Heart right ventricle (tissue), 16 donors: ENCODE measurements at places on chromosomes 6 and 20. TPM values are rescaled to one million over a fixed set of nuclear protein-coding genes. Genes with fewer than 3 reads are reported as not detected.
A peak's percentile ranks its signal among the peaks of the same experiment; 100 is the strongest.

The PGC gene
- total RNA-seq: not detected

The WFDC13 gene
- not detected for total RNA-seq

The FHL5 gene
- total RNA-seq: 11.8 TPM

The CLVS2 gene
- total RNA-seq: not detected

DNA sequence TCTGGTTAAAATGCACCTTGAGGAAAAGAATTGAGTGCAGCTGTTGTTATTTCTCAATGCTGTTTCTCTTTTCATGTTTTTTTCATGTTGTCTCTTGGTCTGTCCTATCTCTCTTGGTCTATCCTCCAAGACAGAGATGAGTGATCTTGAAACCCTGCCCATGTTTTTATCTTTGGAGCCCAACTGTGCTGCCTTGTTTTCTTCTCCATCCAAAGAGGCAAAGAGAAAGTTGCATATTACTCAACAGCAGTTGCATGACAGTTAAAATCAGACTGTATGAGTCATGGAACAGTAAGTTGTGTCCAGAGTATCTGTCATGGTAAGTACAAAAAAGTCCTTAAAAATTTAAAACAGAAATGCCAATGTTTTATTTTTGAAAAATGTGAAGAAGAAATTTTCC is 26.2 kb downstream of the BCAS1 start:
- DNase-seq: no peak

GRCh38 chr20:1331101-1331500 is 2.2 kb upstream of the SDCBP2 start:
- no peak for DNase-seq

GRCh38 chr6:24844903-24845302 is 46.2 kb upstream of the ARMH2 start:
- no peak for DNase-seq

DNA sequence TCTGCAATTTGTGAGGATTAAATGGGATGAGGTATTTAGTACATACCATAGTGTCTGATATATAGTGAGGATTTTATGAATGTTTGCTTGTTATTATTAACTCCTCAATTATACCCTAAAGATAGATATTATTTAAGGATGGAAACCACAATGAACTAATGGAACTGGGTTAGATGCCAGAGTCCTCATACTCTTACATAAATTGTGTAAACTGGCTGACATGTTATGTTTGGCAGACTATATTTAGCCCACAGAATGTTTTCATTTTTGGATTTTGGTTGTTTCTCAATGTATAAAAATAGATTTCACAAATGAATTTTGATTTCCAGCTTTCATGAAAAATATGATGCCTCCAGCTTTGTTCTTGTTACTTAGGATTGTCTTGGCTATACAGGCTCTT is 37.6 kb downstream of the HTR1B start:
- DNase-seq: no peak

GRCh38 chr6:44058617-44059358 is 68.5 kb downstream of the MRPL14 start:
- DNase-seq: peak; percentile 63

DNA sequence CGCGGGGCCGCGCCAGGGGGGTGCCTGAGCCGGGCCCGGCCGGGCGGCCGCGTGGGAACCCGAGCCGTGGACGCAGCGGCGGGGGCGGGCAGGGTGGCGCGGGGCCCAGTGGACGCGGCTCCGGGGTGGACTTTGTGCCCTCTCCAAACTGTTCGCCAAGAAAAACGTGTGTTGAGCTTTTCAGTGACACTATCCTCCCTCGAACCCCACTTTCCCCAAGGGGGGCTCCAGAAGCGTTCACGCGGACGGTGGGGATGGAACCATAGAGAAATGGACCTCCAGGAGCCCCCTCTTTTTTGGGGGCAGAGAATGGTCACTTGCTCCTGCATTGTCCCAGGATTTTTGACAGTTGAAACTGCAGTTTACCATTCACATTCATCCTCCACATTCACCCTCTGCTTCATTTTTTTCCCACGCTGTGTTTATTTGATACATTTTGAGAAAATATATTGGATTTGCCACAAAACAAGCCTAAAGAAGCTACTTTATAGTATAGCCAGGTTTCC is 2.9 kb upstream of the HIVEP1 start:
- no peak for DNase-seq

GRCh38 chr20:9260027-9260426 is 191.1 kb downstream of the PLCB4 start:
- DNase-seq: no peak

GRCh38 chr6:142294679-142295078 is 7.1 kb upstream of the ADGRG6 start:
- DNase-seq: no peak

DNA sequence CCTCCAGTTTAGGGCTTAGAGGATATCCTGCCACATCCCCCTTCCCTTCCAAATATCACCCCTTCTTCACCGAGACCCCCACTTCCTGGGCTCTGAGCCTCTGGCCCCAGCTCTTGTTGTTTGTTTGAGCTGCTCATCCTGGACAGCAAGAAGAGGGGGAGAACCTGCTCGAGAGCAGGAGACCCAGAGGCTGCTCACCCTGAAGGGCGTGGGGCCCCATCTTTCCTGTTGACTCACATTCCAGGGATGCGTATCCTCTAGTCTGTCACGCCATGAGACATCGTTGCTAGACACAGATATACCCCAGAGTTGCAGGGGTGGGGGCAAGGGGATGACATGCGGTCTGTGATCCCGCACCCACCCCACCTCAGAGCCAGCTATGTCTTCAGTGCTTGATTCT is 5.7 kb upstream of the TNXB start:
- DNase-seq: no peak
